ENCODE measurements at places on chromosomes 1 and 21.

- DNase-seq: no peak
Measured at GRCh38 chr21:35779690-35780570, 280.4 kb downstream of the SETD4 start.

DNA sequence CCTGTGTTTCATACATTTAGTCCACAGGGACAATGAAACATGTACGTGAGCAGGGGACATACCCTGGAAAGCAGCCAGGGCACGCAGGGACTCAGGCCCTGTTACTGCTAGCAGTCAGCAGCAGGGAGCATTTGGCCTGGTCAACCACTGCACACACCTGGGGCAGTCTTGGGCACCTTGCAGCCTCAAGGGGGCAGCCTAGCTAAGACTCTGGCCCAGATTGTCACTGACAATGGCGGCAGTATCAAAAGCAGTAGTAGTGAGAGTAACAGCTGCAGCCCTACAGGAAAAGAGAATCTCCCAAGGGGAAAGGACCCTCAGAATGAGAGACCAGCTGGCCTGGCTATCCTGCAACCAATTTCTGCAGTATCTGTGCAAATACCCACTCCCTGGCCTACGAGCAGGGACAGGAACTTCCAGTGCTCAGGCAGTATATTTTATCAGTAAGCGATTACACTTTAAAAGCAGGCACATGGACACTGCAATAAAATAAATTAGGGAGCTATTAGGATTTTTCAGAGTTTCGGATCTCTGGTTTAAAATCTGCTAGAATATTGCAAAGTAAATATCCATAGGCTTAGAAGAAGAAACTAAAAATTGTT, 475.6 kb downstream of the LTN1 start:
- DNase-seq: no peak

DNA sequence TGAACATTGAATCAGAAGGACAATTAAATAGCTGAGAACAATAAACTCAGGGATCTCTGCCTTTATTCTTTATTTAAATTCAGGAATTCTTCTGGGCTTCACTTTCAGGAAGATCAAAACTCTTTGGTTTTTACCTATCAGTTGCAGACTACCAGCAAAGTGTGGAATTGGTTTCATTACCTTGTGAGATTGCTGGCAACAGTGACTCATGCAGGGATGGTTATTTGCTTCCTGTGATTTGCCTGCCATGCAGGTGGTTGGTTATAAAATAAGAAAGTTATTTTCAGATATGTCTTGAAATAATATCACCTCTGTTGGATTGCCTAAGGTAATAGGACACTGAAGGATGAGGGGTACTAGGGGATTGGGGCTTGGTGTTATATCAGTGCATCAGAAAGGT, 204.6 kb downstream of the PTBP2 start:
- no peak for DNase-seq

DNA sequence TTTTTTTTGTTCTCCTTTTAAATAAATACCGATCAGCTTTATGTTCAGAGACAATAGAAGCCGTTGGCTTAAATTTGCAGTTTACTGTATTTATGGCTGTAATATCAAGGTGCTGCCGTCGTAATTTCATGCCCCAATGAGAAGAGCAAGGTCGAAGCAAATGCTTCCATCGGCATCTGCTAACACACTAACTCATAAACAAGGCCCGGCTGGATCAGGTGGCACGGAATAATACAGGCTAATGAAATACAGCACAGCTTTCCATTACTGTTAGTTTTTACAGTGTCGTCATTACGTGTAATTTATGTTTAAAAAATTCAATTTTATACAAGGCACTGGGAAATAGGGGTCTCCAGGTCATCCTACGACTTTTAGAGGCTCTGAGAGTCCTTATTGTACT, 119.0 kb downstream of the PEX14 start:
- DNase-seq: no peak

DNA sequence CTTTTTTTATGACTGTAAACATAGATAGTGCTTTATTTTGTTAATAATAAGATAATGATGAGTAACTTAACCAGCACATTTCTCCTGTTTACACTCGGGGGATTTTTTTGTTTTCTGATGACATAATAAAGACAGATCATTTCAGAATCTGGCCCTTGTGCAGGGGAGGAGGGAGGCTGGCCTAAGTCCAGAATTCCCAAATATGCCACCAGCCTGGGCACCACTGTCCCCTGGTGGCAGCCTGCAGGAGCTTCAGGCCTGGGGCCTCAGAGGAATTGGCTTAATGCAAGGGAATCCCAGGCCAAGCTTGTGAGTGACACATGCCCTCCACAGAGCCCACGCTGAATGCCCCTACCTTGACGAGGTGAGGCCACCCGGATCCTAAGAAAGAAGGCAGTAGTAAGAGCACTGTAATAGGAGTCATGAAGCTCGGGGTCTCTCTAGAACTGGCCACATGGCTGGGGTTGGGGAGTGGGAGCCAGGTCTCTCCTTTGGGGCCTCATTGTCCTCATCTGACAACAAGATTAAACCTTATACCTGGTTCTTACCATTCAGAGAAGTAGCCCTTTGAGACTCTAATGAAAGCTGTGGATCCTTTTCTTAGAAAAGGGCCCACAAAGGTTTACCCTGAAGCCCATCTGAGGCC, 24.1 kb downstream of the ETNK2 start:
- DNase-seq: peak; percentile 5

DNA sequence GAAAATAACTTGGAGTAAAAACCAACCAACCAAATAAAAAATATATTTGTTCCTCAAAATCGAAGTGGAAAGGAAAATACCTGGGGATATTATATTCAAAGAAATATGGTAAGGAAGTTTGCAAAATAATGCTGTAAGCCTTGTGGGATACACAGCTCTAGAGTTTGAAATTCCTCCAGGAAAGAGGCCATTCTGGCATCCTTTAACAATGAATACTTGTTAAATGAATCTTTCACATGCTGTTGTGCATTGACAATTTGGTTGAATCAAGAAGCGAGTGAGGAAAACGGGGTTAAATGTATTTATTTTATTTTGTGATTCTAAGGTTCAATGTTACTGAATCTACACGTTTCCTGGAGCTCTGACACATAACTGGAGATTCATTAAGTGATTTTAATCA, 30.5 kb upstream of the NTNG1 start:
- DNase-seq: no peak
